ENCODE measurements at places on chromosomes 6 and 20. TPM values are rescaled to one million over a fixed set of nuclear protein-coding genes. Genes with fewer than 3 reads are reported as not detected.

The PEDS1 gene
- total RNA-seq, result 46.3 TPM

DNA sequence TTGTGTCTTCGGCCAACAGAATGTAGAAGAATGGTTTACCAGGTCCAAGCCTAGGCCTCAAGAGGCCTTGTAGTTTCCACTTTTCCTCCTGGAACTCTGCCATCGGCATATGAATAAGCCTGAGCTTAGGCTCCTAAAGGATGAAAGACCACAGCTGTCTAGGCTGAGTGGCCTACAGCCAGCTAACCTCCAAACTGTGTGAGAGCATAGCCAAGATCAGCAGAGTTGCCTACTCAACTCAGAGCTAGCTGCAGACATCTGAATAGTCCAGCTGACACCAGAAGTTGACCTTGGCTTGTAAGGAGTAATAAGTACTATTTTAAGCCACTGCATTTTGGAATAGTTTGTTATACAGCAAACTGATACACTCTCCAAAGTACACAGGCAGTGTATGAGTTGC lies 52.6 kb upstream of the SMIM29 start:
- no peak for DNase-seq

The DEFB132 gene
- total RNA-seq, result not detected

GRCh38 chr20:47574616-47575364 lies 73.1 kb downstream of the NCOA3 start:
- no peak for DNase-seq

GRCh38 chr20:10921491-10922010 lies 247.8 kb upstream of the JAG1 start:
- DNase-seq, result no peak

GRCh38 chr20:39206899-39207564 lies 244.9 kb downstream of the DHX35 start:
- no peak for DNase-seq

DNA sequence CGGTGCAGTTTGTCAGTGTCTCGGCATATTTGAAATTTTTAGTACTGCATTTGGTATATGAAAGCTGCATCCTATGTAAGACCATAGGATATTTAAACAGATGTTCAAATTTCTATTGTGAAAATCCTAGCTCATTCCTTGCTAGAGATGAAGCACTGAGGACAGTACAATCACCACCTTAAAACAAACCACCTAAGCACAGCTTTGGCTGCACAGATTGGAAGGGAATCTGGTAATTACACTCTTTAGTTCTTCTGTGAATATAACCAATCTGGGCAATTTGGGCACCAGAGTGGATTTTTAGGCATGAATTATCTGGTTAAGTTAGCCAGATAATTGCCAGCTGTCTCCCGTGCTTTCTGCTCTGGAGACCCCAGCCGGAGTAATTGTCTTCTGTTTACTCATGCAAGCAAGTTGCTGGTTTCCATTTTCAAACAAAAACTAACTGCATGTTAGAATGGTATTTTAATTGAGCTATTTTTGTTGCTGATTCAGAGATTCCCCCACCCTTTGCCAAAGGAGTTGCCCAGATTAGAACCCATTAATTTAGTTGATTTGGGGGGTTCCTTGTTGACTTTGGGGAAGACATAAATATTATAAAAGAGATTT lies 36.9 kb downstream of the E2F3 start:
- no peak for DNase-seq

The PRKN gene
- total RNA-seq, result 0.43 TPM

DNA sequence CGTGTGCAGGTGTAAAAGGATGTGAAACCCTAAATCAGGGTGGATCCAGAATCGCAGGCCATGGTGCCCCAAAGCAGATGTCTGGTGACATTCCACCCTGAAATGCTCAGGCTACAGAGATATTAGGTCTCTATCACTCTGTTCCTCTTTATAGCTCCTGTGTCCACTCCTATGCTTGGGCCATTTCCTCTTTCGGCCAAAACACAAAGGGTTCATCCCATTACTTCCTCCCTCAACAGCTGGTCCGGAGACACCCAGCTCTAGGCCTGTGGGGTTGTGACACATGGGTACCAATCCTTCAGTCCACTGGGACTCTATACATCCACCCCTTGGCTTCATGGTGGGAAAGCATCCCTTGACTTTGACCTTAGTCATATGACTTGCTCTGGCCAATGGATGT lies 1.7 kb upstream of the SIGLEC1 start:
- DNase-seq, result no peak

- no peak for DNase-seq
These were observed 1.8 kb downstream of the SEC63 start for GRCh38 chr6:107956181-107956580.

DNA sequence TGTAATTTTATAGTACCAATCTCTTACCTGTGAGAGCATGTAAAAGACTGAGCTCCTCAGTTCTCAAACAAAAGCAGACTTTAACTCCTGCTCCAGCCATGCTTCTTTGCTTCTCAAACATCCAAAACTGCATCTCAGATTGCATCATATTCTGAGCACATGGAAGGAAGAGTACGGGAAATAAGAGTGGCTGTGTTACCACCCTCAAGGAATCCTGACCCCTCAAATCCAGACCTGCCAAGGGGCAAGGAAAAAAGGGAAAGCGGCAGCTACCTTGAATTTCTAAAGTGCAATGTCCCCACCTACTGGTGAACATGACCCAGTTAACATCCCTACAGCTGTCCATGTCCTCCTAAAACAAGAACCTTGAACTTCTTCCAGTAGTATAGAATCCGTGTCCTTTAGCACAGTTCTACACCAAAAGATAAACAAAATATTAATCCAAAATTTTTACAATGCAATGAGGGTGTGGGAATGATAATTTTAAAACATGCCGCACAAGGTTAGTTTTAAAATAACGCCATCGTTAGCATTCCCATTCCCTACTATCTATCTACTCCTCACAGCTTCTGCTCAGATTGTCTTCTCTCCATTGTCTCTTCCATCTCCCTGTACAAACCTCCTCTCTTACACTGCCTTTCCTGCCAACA lies 34.1 kb upstream of the HLA-DQB1 start:
- DNase-seq, result peak; percentile 40

DNA sequence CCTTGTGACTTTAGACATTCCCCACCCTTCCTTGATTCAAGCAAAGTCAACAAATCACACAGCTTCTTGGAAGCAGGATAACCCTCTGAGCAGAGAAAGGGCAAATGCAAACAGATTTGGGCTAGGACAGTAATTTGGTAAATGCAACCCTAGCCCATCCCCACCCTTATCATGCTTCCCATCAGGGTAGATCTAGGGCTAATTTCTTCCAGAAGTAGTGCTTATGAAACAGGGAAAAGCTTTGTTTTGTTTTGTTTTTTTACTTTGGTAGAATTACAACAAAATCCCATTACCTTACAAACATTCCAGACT lies 525.1 kb upstream of the NOX3 start:
- DNase-seq, result no peak

DNA sequence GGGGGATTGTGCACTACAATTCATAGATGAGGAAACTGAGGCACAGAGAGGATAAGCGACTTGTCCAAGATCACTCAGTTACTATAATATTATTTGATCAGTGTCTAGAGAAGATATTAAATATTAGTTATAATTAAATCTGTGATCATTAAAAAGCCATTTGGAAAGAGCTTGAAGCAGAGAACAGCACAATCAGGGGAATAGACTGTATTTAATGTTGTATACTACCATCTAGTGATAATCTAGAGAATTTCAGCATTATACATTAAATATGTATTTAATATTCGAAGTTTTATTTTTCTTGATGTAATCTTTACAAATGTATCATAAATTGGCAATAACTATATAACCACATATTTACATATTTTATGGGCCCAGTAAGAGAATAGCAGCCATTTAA lies 20.1 kb upstream of the MTCL3 start:
- no peak for DNase-seq

The ULBP1 gene
- 0.07 TPM for total RNA-seq

The DNAH8 gene
- not detected for total RNA-seq
